ENCODE measurements at places on chromosomes 7 and 10.
A peak's percentile ranks its signal among the peaks of the same experiment; 100 is the strongest.

- no peak for DNase-seq
Observed at GRCh38 chr7:6284055-6284400, 11.6 kb upstream of the CYTH3 start.

DNA sequence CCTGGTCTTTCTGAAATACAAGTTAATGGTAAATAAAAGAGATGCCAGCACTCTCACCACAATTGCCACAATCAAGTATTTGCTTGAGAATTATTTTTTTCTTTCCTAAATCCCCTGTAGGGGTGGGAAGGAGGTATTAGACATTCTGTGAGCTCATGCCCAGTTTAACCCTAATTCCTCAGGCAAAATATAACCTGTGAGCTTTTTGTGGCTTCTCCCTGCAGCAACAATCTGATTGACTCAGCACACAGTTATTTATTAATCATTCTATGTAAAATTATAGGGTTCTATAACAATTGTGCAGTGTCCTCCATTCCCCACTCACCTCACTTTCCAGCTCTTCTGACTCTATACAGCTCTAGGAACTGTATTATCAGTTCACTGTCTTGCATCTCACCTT is 66.3 kb downstream of the GLI3 start:
- DNase-seq = no peak

DNA sequence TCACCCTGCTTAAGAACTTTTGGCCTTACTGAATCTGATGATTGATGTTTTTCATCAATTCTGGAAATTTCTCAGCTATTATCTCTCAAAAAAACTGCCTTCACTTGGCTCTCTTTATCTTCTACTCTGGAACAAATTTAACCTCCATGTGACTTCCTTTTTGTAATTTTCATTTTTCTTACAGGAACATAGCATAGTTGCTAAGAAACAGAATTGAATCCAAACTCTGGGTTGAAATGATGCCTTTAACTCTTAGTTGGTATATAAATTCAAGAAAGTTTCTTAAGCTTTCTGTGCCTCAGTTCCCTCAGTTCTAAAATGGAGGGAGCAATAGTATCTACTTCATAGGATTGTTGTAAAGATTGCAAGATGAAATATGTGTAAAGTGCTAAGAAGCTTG is 19.8 kb downstream of the GPR141 start:
- no peak for DNase-seq

DNA sequence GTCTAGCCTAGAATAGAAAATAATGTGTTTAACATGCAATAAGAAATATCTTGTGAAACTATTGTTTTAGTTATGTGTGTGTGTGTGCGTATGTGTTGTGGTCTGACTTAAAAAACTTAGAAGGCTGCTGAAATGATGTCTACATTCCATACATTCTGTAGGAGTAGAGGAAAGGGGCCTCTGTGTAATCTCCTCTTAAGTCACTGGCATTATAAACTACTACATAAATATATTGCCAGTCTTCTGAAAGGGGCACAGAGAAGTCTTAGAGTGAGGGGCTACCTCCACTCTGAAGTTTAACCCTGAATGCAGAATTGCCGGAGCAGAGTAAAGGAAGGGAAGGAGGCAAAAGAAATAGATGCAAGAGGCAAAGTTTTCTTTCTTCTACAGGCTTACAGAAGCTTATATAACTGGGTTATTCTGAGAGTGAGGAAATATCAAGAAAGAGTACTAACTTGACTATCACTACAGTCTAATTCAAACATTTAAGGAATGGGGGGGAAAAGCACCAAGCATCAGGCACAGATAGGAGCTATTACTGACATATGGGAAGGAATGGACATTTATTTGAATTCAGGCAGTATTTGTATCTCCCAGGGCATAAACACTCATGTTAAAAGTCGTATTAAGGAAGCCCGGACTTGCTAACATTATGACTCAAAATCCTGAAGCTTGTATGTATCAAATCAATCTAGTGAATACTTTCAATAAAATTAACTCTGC is 75.7 kb downstream of the DNAJC1 start:
- no peak for DNase-seq

- DNase-seq = peak; percentile 17
Observed at GRCh38 chr7:16644636-16645592, 640 bp downstream of the ANKMY2 start.

GRCh38 chr7:29342761-29343160 is 148.2 kb downstream of the CHN2 start:
- DNase-seq = no peak

- no peak for DNase-seq
Observed at GRCh38 chr10:78896159-78896928, 172.4 kb upstream of the ZMIZ1 start.

DNA sequence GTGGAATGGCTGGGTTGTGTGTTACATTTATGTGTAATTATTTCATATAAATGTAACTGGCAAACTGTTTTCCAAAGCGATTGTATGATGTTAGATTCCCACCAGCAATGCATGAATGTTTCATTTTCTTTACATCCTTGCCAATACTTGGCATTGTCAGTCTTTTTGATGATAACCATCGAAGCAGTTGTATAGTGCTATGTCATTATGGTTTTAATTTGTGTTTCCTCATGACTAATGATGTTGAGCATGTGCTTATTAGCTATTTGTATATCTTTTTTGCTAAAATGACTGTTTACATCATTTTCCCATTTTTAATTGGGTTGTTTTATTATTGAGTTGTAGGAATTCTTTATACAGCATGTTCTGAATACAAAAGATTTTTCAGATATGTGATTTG is 22.3 kb downstream of the AHCYL2 start:
- DNase-seq = no peak

DNA sequence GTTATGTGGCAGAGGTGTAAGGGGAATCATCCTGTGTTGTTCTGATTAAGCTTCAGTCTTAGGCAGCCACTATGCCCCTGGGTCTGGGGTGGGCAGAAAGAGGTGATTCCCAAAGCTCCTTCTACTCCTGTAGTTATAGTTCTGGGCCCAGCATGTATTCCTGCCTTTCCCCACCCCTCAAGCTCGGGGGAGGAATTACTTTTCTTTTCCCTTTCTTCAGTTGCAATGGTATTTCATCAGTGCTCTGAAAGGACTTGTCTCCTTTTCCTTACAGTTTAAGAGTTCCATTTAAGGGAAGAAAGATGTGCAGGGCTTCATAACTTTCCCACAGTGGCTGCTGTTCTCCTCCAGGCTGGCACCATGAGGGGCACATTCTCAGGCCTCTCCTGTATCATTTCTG is 94.2 kb downstream of the MTPAP start:
- no peak for DNase-seq
